ENCODE measurements at places on chromosomes 13 and 19.

DNA sequence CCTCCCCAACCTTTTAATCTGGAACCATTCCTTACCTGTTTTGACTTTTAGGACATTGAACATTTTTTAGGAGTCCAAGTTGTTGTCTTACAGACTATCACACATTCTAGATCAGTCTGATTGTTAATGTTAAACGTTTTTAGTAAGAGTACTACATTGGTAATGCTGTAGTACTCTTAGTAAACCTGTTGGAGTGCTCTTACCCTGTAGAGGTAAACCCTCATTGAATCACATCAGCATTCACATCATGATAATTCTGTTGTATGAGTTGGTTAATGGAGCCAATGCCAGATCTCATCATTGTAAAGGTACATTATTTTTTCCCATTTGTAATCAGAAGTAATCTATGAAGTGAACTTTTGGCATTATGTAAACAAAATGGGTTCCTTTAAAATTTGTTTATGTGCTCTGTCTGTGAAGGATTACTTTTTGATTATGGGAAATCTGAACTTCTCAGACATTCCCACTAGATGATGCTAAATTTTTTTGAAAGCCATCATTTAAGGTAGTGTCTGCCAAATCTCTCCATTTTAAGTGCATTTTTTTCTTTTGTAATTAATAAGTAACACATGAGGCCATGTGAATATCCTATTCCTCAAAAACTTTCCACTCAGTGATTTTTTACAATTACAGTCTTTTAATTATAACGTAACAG, 55.2 kb downstream of the VWA8 start:
- DNase-seq: no peak

GRCh38 chr19:29964171-29964570, 22.1 kb downstream of the URI1 start:
- no peak for DNase-seq

DNA sequence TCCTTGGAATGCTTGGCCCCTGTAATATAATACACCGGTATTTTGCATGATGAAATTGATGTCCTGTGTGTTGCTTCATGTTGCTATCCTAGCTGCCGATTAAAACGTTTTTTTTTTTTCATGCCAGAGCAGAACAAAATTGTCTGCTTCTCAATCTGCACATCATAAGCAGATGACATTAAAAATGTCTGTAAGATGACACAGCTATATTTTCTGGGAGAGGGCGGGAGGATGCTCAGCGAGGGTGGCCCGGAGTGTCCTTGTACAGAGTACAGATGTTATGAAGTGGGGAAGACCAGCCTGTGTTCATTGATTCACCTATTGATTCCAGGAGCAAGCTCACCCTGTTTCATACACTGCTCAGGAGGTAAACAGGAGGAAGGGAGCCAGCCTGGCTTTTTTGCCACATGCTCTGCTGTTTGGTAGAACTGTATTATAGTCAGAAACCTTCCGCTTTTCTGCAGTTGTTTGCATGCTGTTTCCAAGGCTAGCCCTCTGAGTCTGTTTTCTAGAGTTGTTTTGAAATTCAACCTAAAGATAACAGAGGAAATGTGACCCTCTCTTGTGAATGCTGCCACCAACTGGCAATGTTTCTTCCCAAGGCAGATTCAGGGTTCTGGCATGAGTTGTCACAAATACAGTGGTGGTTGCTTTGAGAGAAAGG, 4.7 kb upstream of the IRS2 start:
- peak; percentile 39 for DNase-seq

GRCh38 chr19:4414144-4414799, 11.8 kb downstream of the CHAF1A start:
- no peak for DNase-seq

Data from amniotic stem cell (primary cell).